ENCODE measurements at places on chromosomes 1 and 21.

DNA sequence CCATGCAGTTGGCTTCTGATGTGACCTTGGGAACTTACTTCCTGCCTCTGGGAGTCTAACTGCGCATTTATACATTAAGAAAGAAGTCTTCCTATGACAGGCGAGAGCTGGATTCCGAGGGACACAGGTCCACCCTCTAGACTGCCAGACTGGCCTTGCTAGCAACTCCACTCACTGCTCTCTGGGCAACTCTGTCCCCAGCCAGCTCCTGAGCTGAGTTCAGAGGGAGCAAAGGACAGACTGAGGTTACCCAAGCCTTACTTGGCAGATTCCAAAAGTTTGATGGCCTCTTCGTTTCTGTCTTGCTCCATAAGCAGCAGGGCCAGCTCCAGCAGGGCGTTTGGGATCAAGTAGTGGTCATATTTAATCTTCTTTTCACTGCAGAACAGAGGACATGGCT is 41.8 kb downstream of the TTC39A start:
- no peak for DNase-seq

- DNase-seq, result peak; percentile 17
These were observed 23.7 kb downstream of the NKAIN1 start for GRCh38 chr1:31216016-31216415.

DNA sequence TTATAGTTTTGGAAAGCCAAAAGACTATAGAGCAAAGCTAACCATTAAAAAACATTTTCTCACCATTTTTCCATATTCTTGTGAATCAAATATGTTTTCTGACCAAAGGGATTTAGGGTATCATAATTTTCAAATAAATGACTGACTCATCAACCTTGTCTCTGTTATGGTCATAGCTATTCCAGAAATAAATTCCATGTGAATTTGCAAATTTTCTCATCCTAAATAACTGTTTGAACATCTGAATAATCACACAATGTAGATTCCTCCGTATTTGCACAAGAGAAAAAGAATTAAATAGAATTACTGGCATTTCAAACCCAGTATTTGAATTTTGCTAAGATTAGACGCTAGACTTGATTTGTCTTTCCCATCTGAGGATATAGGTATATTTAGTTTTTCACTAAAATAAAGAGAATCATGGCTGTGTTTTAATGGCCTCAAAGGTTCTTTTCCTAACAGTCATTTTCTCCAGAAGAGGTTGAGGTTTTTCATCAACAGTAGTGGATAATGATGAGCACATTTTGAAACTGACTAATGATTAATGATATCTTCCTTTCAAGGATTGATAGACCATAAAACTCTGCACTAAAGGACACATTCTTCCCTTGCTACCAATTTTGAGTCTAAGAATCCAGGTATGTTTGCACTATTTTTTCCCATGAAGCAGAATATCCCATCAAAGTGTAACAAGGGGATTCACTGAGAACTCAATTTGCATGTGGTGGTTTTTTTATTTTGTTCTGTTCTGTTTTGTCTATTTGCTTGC is 9.5 kb upstream of the DUSP23 start:
- no peak for DNase-seq

DNA sequence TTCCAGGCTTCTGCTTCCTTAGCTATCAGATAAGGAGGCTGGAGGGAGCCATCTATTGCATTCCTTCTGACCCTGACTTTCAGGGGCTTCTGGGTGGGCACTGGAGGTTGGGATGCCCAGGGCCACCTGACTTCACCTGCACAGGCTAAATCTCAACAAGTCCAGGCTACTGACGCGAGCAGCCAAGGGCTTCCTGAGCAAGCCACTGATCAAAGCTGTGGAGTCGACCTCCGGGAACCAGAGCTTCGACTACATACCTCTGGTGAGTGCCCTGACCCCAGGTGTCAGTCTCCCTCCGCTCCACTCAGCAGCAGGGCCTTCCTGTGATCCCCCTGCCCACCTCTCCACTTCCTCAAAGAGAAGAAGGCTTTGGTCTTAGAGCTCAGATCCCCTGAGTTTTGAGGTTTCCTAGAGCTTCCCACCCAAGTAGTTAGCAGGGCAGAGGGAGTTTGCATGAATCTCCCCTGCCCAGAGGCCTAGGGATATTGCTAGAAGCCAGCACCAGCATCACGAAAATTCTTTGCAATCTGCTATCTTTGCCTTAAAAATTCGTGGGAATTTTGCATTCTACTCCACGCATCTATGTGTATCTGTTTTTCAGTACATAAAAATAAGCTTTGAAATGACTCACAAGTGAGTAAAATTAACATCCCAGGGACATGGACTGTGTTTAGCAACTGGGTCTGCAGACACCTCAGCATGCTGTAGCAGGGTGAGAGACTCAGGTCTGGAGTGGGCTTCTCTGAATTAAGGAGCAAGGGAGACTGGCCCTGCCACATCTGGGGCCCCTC is 61.4 kb downstream of the VWA5B1 start:
- DNase-seq, result no peak

DNA sequence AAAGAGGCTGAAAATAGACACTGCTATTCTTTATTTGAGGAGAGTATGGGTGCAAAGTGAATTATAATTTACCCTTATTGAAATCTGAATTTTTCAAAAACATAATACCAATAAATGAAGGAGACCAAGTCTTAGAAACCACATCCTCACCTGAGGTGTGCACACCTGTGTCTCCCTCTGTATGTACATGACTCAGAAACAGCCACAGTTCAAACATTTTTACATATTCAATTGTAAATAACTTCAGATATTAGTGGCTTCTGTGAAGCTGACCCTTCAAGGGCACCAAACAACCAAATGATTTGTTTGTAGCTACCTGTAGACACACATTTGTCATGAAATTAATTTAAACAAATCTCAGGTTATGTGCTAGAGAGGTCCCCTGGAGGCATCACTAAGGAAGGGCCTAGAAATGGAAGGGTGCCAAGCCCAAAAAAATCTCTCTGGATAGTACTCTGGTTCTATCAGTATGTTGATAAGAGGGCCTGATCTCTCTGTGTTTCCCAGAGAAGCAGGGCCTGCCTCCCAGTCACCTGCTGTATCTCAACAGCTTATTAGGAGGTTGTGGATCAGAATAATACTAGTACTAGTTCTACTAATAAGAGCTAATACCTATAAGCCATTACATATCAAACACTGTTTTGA is 28.1 kb downstream of the ERI3 start:
- DNase-seq, result no peak

DNA sequence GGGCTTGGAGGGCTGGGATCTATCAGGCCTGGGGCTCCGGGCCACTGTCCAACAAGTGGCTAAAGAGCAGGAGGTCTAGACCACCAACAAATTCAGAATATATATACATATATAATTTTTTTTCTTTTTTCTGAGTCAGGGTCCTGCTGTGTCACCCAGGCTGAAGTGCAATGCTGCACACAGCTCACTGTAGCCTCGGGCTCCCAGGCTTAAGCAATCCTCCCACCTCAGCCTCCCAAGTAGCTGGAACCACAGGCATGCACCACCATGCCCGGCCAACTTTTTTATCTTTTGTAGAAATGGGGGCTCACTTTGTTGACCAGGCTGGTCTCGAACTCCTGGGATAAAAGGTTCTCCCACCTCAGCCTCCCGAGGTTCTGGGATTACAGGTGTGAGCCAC is 6.8 kb upstream of the LAPTM5 start:
- DNase-seq, result no peak

GRCh38 chr1:204360314-204360713 is 585 bp upstream of the PLEKHA6 start:
- DNase-seq, result no peak

DNA sequence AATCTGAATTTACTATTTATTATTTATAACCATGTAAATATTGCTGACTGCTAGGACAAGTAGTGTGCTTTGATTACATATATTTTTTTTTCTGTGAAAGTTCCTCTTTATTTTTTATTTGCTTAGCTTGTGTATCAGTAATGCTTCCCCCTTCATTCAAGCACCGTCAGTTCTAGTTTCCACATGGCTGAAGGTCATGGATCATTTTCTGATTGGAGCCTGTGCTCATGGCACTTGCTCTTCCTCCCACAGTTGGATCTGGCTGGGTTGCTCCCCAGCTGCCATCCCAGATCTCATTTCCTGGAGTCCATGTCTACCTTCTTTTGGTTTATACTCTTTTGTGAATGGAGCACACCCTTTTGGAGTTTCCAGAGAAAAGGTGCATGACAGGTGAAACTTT is 57.0 kb upstream of the IGSF5 start:
- no peak for DNase-seq

- no peak for DNase-seq
These were observed 24.0 kb downstream of the USP25 start for GRCh38 chr21:15753741-15754140.

- peak; percentile 38 for DNase-seq
These were observed 52.9 kb downstream of the MATN1 start for GRCh38 chr1:30670240-30671060.

- DNase-seq, result peak; percentile 64
These were observed 1.5 kb upstream of the HDGF start for GRCh38 chr1:156752843-156753482.

GRCh38 chr21:31110430-31110829 is 72.2 kb upstream of the KRTAP19-8 start:
- DNase-seq, result no peak

DNA sequence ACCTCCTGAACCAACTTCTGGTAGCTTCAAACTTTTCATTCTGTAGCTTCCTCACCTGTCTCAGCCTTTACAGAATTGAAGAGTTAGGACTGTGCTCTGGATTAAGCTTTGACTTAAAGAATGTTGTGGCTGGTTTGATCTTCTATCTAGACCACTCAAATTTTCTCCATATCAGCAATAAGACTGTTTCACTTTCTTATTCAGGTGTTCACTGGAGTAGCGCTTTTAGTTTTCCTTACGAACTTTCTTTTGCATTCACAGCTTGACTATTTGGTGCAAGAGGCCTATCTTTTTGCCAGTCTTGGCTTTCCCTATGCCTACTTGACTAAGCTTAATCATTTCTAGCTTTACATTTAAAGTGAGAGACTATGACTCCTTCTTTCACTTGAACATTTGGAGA is 31.5 kb downstream of the FGGY start:
- no peak for DNase-seq

DNA sequence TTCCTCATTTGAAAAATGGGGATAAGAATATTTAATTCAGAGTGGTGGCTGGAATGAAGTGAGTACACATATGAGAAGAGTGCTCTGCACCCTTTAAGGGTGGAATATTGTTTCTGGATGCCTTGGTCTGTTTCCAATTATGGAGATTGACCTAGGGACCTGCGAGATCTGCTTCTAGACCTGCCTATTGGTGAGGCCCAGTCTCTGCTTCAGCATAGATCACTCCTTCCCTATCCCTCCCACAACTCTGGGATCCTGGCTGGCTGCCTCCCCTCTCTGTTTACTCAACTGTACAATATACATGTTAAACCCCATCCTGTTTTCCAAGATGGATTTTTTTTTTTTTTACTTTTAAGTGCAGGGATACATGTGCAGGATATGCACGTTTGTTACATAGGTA is 6.4 kb upstream of the LDLRAD1 start:
- no peak for DNase-seq

Measured in IMR-90 (cell line).